ENCODE measurements at places on chromosomes 13 and 19.

DNA sequence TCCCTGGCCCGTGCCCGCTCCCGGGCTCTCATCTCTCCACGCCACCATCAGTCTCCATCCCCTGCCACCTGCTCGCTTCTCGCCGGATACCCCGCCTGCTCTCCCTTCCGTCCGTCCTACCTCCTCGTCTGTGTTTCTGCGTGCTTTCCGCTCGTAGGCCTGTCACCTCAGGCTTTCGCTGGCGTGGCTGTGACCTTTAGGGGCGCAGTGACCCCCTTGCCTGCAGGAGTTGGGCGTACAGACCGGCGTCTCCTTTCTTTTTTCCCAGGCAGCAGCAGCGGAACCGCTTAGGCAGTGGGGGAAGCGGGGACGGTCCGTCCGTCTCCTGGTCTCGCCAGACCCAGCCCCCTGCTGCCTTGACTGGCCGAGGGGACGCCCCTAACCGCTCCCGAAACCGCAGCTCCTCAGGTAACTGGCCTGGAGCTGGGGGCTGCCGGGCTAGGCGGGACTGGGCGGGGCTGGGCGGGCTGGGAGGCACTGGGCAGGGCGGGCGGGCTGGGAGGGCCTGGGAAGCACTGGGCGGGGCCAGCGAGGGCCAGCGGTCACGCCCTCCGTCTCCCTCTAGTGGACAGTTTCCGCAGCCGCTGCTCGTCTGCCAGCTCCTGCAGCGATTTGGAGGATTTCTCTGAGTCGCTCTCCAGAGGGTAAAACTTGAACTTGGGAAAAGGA is 6.3 kb downstream of the PGLYRP1 start:
- no peak for DNase-seq

- DNase-seq, result no peak
These were observed 61.9 kb downstream of the LHFPL6 start for GRCh38 chr13:39540929-39541605.

DNA sequence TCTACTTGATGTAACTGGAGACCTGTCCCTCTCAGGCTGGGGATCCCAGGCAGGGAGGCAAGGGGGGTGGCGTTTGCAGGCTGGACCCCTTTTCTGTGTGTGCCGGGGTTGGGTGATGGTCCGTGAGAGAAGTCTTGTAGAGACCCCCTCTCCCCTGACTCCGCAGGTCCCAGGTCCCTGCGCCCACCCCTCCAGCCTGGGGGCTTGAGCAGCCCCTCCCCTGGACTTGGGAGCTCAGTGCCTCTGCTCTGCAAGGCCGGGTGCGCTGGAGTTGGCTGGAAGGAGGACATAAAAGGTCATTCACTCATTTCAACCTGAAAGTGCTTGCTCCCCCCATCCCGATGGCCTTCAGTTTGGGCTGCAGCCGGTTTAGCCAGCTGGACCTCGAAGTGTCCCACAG is 89.5 kb downstream of the SLC7A1 start:
- DNase-seq, result no peak

GRCh38 chr13:93496985-93497673 is 270.5 kb downstream of the GPC6 start:
- no peak for DNase-seq

DNA sequence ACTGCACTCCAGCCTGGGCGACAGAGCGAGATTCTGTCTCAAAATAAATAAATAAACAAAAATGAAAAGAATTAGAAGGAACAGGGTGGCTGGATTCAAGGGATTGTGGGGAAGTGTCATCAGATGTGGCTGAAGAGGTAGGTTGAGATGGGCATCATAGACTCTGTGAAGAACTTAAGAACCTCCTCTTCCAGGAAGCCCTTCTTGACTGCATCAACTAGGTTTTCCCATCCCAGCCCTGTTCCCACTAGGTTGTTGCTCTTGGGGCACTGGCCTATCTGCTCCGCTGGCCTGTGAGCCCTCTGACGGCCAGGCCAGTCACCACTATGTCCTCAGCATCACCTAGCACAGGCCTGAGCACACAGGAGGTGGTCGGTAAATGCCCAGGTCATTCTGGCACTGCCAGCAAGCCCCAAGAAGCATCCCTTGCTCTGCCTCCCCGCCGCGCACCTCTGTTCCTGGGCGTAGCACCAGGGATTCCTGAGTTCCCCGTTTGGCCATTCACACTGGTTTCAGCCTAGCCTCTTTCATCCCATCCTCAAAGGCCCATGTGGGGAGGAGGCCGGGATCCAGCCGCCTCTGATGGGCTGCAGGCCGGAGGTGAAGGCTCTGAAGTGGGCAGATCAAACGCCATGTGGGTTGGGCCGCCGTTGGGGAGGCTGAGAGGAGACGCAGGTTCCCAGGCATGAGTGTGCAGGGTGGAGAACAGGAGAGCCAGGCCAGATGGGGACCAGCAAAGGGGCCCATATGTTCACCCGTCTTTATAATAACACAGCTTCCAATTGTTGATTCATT is 27.6 kb upstream of the SLC1A5 start:
- no peak for DNase-seq

DNA sequence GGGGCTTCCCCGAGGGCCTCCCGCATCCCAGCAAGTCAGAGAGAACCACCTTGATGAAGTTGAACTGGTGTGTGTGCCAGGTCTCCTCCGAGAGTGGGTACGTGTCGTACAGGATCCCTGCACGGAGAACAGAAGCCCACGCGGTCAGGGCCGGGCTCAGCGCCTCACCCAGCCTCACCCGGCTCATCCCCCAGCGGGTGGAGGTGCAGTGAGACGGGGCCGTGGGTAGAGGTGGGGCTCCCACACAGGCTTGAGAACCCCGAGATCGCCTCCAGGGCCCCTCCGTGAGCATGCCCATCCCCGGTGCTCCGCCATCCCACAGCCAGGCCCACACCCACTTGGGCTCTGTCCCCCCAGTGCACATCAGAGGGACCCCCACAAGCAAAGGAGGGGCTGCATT is 2.3 kb downstream of the GAMT start:
- DNase-seq, result no peak

DNA sequence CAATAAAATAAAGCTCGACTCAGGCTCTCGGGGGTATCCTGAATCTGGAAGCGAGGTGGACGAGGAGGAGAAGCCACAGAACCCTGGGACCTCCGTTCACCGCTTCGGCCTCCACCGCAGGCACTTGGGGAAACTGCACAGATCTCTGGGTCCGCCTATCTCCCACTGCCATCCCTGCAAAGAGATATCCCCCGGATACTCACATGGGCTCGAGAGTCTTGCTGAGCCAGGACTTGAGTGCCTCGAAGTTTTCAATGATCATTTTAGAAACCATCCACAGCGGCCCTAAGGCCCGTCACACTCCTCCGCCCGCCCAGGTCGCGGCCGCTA is 589 bp downstream of the RBM26 start:
- DNase-seq, result no peak

DNA sequence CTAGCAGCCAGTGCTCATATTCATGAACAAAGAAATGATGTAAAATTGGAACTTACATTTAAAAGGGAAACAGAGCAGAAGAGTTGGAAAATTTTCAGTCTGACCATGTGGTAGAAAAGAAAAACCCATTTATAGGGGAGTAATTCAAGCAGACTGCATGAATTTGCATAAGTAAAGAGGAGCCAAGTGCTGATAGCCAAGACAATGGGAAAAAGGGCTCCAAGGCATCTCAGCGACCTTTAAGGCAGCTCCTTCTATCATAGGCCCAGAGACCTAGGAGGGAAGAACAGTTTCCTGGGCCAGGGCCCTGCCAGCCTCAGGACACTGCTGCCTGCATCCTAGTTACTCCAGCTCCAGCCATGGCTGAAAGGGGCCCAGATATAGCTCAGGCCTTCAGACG is 7.5 kb downstream of the DNAJC3 start:
- DNase-seq, result no peak

DNA sequence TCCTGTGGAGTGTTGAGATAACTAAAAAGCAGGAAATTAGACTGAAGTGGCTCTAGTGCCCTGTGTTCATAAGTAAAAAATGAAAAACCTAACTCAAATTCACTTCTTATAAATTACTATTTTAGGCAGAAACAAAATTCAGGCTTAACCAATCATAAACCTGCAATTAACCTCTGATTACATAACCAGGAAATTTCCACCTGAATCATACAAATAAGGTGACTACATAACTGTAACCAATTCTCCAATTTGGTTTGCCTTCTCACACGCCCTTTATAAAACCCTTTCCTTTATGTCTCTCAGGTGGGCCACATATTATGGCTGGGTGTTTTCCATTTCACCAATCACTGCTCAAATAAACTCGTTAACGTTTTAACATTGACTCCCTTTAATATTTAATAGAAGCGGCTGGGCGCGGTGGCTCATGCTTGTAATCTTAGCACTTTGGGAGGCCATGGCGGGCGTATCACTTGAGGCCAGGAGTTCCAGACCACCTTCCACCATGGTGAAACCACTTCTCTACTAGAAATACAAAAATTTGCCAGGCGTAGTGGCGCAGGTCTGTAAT is 22.9 kb upstream of the ZNF724 start:
- DNase-seq, result no peak

- DNase-seq, result no peak
These were observed 516.0 kb downstream of the DCT start for GRCh38 chr13:93963266-93964145.

GRCh38 chr13:113157929-113158747 is at the start of gene PROZ:
PROZ (plus strand) TSS chr13:113158648; CDS start chr13:113158661, 13 bp downstream.
- DNase-seq, result no peak

DNA sequence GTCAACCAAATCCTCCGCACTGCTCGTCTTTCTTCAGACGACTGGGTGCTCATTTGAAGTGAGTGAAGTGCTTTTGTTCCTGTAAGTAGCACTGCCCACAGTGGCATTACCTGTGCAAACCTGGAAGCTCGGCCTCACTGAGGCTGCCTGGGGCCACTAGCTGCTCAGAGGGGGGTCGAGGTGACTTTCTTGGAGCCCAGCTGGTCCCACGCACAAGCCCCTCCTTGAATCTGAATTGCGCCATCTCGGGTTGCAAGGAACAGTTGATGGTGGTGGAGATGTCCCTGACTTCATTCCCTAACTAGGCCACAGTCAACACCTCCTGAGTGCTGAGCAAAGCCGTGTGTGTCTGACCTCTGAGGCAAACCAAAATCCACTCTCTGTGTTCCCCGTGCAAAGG is 79.3 kb upstream of the GPR183 start:
- DNase-seq, result no peak

DNA sequence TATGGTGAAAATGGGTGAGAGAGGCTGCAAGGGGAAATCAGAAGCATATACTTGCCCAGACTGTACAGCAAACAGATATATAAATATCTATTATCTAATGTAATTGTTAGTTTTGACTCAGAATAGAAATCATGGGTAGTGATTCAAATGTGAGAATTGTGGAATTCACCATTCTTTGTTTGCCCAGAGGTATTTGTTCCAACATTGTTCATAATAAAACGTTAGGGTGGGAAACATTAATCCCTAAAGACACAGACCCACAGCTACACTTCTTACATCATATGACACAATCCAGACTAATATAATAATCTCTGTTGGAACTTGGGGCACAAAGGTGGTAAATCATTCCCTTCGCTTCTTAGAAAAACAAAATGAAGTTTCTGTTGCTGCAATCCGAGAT is 646.5 kb upstream of the SLITRK6 start:
- no peak for DNase-seq

GRCh38 chr13:91154558-91155353 is 192.7 kb upstream of the MIR17HG start:
- no peak for DNase-seq

GRCh38 chr19:6248844-6249243 is 30.9 kb downstream of the MLLT1 start:
- no peak for DNase-seq

DNA sequence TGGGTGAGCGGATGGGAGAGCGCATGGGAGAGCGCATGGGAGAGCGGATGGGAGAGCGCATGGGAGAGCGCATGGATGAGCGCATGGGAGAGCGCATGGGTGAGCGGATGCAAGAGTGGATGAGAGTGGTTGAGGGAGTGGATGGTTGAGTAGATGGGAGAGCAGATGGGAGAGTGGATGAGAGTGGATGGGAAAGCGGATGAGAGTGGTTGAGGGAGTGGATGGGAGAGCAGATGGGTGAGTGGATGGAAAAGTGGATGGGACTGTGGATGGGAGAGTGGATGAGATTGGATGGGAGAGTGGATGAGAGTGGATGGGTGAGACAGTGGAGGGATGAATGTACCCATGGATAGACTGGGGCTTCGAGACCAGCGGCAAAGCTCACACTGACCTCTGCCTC is 8.6 kb upstream of the TEKTIP1 start:
- DNase-seq, result no peak

GRCh38 chr13:52319876-52320275 is 86.1 kb downstream of the THSD1 start:
- DNase-seq, result no peak

DNA sequence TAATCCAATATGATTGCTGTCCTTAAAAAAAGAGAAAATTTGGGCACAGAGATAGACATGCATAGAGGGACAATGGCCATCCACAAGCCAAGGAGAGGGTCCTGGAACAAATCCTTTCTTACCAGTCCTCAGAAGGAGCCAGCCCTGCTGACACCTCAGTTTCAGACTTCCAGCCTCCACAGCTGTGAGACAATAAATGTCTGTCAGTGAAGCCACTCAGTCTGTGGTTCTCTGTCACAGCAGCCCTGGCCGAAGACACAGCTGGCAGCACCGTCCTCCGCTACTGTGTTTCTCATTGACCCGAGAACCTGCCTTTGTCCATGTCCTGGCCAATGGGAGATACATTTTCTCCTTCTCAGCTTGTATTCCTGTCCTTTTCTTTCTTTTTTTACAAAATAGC is 207.9 kb downstream of the TM9SF2 start:
- no peak for DNase-seq

DNA sequence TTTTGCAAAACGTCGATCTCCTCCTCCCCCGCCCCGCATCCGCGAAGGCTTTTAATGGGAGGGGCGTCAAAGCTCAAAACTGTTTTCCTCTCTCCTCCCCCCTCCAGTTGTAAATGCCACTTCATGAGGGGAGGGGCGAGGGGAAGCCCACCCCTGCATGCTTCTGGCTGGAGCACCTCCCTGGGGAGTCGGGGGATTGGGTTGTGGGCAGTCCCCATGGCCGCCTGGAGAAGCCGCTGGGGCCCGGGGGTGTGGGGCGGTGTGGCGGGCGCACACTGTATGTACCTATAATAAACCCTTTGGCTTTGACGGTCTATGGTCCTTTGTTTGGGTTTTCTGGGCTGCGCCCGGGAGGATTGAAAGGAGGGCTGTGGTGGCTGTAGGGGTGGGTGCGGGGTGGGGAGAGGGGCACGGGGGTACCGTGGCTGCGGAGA is 505 bp upstream of the SHKBP1 start:
- DNase-seq, result no peak

- no peak for DNase-seq
These were observed 51.3 kb downstream of the GPALPP1 start for GRCh38 chr13:45040622-45041021.

DNA sequence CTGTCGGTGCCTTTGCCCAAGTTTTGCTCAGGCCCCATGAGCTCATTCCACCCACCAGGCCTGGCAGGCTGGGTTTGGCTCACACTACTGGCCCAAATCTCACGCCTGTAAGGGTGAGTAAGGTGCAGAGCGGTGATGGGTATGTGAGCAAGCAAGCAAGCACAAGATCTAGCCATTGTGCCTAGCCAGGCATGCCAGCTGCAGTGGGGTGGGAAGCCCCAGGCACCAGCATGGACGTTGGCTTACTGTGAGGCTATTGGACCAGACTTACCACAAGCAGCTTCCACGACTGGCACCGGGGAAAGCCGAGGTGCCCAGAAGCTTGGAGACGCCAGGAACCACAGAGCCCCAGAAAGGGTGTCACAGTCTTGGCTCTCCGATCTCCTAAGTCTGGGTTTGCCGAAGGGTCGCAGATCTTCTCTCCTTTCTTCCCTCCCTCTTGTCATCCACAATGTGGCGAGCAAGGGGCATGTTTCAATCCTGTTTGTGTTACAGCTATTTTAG is 2659.4 kb upstream of the PCDH20 start:
- no peak for DNase-seq

All from epithelial cell of prostate (primary cell).